Naive thymus-derived CD8-positive, alpha-beta T cell (primary cell): ENCODE measurements at places on chromosomes 7 and 10. TPM values are rescaled to one million over a fixed set of nuclear protein-coding genes. Genes with fewer than 3 reads are reported as not detected.

DNA sequence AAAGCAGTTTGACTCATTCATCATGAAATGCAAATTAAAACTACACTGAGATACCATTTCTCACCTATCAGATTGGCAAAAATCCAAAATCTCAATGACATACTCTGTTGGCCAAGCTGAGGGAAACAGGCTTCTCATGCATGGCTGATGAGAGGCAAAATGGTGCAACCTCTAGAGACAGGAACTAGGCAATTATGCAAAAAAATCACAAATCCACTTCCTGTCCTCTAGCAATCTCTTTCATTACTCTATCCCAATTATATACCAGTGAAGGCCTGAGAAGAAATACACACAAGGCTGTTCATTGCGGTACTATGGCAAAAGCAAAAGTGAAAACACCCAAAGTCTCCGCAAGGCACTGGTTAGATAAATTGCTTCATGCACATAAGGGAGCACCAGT is 25.9 kb upstream of the PTPRN2 start:
- DNase-seq = no peak

- no peak for DNase-seq
Measured at GRCh38 chr7:82317760-82318159, 125.8 kb downstream of the CACNA2D1 start.

- no peak for DNase-seq
Measured at GRCh38 chr7:143248761-143249354, 14.4 kb upstream of the GSTK1 start.

GRCh38 chr7:32522746-32523530 is 27.6 kb downstream of the AVL9 start:
- DNase-seq = no peak

DNA sequence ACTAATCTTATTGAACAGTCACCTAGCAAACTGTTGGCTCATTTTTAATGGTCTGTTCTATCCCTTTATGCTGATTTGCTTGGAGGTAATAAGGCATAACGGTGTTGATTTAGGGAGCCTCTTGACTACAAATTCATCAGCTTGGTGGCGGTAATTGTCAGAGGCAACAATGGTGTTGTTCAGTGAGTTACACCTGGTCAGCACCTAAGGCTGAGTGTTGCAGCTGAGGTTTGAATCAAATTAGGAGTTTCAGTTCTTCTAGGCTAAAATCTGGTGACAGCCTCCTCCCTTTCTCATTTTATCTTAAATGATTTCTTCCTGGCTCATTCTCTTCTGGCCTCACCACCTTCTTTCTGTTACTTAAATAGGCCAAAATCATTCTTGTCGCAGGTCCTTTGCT is 42.3 kb upstream of the SP8 start:
- DNase-seq = no peak

DNA sequence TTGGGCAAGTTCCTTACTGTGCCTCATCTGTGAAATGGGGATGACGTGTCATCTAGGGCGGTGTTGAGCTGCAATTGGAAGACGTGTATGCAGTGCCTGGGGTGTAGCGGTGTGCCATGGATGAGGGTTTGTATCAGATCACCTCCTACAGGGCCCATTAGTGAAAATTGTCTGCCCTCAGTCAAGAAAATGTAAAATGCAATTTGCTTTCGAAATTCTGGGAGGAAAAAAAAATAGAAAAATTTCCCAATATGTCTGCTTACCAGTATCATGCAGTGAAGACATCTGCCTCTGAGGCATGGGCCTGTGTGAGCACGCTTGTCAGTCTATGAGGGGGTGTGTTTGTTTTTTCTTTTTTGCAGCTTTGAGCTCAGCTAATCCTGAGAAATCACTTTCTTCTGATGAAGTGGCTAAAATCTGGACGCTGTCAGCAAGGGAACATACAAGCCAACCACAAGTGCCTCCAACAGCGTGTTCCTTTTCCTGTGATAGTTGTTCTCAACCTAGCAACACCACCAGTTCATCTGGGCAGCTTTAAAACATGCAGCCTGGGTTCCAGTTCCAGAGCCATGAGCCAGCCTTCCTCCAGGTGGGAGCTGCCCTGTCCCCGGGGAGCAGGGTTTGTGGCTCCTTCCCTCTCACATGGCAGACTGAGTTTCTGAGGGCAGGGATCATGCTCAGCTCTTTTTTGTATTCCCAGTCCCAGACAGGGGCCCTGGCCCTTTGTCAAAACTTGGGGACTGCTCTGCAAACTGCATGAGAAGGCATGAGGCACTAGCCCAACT is 10.3 kb downstream of the FAM241B start:
- DNase-seq = no peak

- DNase-seq = no peak
Measured at GRCh38 chr7:17779381-17779780, 160.9 kb downstream of the SNX13 start.

DNA sequence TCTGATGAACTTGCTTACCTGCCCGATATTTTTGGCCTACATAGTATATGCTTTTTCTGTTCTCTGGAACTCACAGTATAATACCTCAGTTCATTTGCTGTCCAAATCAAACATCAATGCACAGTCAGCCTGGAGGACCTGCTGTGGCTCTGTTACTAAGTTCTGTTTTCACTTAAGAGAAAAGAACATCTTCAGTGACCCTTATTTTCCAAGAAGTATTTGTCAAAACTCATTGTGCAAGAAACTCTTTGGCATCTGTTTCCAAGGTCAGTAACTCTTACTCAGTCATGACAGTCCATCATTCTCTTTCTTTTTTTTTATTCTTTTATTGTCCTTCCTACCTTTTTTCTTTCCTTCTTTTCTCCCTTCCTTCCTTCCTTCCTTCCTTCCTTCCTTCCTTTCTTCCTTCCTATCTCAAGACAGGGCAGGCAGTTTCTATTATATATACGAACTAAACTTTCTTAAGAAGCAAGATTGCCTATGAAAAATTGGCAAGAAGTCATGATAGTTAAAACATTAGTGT is 37.8 kb upstream of the SEM1 start:
- no peak for DNase-seq

GRCh38 chr10:93077860-93078337 is 4.2 kb downstream of the CYP26A1 start:
- no peak for DNase-seq

- DNase-seq = no peak
Measured at GRCh38 chr10:17128261-17128660, 1.4 kb downstream of the CUBN start.

GRCh38 chr10:110762849-110763211 is 108.9 kb upstream of the PDCD4 start:
- no peak for DNase-seq

- DNase-seq = no peak
Measured at GRCh38 chr7:128268233-128268632, 27.2 kb downstream of the LEP start.

GRCh38 chr7:923108-924041 is 31.1 kb downstream of the ADAP1 start:
- peak; percentile 92 for DNase-seq

DNA sequence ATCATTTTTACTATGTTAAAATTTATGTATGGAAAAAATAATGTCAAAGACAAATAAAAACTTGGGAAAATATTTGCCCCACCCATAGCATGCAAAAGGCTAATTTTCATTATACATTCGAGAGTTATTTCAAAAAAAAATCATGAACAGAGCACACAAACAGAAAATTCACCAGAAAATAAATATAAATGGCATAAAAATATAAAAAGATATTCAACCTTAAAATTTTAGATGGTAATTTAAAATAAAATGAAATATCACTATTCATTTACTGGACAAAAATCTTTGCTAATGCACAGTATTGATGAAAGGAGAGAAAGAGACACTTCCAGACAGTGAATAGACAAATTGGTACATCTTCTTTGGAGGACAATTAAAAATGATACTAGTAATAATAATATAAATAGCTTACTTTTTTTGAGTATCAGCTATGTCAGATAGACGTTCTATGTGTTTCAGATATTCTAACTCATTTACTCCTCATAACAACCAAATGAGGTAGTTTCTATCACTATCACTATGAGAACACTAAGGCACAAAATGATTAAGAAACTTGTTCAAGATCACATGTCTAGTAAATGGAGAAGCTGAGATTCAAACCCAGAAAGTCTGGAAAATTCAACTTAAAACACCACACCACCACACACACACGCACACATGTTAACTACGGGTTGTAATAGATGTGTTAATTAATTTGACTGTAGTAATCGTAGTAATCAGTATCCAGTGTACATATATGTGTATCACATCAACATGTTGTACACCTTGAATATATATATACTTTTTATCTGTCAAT is 63.0 kb downstream of the CCDC71L start:
- no peak for DNase-seq

DNA sequence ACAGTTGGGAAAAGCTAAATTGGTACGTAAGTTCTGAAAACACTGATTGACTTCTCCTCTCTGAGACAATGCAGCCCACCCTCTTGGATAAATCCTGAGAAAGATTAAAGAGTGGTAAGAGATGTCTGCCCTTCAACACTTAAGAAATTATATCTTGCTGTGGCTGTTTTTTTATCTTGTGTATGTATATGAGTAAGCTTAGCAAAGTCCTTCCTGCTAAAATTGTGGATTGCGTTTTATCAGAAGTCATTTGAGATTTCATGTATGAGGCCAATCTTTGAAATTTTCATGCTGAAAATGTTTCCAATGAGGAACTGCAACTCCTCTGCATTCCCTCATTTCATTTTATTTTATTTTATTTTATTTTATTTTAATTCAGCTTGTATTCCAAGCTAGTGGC is 106.2 kb upstream of the INHBA start:
- DNase-seq = no peak

DNA sequence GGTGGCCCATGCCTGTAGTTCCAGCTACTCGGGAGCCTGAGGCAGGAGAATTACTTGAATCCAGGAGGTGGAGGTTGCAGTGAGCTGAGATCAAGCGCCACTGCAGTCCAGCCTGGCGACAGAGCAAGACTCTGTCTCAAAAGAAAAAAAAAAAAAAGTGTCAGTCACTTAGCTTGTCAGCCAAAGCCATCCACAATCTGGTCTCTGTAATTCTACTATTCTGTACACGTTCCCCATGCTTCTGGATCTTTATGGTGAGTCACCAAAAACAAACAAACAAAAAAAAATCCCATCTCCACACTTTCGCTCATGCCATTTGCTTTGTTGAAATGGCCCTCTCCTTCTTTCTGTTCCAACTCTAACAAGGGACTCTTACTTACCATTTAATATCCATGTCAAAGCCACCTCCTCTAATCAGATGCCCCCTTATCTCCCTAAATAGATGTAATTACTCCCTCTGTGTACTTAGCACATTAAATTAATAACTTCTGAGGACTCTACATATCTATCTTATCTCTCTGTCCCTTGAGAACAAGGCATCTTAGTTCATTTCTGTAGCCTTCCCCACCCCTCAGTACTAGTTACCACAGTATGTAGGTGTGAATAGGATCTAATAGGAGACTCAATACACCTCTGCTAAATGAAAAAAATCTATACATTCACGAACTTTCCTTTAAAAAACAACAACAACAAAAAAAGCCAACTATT is 128.4 kb downstream of the ELMO1 start:
- DNase-seq = no peak

- no peak for DNase-seq
Measured at GRCh38 chr7:24912424-24912823, 67.6 kb downstream of the OSBPL3 start.

- no peak for DNase-seq
Measured at GRCh38 chr10:101485681-101486554, 102.1 kb downstream of the POLL start.

DNA sequence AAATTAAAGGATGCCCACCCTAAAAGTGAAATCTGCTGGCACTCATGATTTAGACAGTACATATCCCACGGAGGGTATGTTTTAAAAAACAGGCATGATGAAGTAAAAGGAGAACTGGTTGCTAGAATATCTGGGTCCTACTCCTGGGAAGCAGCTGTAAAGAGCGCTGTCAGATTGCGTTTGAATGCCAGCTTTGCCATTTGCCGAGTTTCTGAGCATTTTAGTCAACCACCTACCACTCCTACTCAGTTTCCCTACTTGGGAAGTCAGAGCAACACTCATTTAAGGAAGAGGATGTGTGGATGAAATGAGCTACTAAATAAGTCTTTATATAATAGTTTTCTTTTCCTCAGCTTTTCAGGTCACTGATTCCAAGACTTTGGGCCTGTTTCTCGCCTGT is 1.1 kb upstream of the UMAD1 start:
- DNase-seq = no peak

DNA sequence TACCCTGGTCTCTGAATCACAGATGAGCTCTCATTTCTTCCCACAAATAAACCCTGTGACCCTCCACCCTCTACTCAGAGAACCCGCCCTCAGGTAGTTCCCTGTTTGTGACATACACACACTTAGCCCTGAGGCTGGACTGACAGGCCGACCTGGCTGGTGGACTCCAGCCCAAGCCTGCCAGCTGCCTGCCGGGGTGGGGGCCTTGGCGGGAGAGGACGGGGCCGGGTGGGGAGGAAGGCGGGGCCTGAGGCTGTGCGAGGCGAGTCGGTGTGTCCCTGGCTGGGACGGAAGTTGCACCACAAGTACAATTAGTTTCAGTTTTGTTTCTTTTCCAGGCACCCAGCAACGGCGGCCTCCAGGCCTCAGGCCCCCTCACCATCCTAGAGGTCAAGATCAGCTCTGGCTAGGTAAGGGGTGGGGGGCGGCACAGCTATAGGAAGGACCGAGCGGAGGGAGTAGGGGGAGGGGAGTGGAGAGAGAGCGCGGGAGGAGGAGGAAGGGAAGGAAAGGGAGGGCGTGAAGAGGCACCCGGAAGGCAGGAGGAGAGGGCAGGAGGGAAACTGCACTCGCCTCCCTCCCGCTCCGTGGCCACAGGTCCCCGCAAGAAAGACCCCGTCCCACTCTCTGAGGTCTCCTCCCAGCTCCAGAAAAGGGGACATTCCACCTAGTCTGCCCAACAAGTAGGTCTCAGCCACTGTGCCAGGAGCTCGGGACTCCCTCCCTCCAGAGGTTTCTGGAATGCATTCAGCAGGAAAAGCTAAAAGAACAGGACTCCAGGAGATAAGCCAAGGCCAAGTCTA is at the start of gene TRIM56:
Gene TRIM56 (plus strand): TSS at position 320 of the 803 bp plus-strand sequence. CDS start 1,832 bp downstream, outside the sequence.
- DNase-seq = peak; percentile 64

KCNMA1 gene
- total RNA-seq = not detected

PNLIPRP2 gene
- not detected for total RNA-seq

WDR86 gene
- 0.47 TPM for total RNA-seq

BAG3 gene
- total RNA-seq = 17.8 TPM

RELN gene
- total RNA-seq = not detected

CPN1 gene
- not detected for total RNA-seq

RNF32 gene
- total RNA-seq = 0.60 TPM

ADAM12 gene
- 0.49 TPM for total RNA-seq

C7orf57 gene
- not detected for total RNA-seq

HECTD2 gene
- total RNA-seq = 6.7 TPM

CABCOCO1 gene
- total RNA-seq = not detected
